ENCODE measurements at places on chromosomes 3 and 15.

DNA sequence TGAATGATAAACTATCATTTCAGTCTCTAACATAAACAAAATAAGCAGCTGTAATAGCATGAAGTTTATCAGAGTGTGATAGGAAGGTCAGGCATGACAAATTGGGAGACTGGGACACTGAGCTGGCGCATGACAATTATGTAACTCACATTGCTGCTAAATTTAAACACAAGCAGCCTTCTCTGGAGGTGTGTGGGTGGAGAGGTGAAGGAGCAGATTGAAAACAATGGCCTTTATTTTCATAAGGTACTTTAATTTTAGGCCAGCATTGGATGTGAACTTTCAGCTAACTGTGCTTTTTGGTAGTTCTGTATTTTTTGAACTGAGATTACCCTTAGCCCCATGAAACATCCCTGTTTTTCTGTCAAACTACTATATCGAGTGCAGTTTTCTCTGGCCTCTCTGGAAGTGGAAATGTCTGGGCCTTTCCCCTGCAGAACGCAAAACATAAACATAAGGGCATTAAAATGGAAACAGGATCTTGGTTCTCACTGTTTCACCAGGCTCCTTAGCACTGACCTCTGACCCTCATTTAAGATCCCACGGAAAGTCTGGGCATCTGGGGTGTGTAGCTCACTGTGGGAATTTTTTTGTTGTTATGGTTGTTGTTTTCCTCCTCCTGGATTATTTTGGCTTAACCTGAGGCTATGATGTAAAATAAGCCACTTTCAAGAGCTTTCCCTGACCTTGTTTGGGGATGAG is 160.1 kb upstream of the DPH6 start:
- no peak for DNase-seq

DNA sequence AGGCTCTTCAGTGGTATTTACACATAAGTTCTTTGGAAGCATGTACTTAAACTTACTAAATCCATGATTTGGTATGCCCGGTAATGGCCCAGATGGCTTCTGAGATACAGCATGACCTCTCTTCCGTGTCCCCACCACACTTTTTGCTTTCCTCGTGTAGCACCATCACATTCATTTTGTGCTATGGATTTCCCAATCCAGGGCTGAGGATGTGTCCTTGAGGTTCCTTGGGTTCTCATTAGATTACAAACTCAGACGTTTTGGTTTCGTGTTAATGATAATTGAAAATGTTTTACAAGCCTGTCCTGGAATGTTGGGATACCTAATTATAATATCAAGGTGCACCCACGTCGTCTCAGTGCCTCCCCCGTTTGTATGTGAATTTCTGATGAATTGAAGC is 7.3 kb downstream of the ABHD2 start:
- DNase-seq, result no peak

GRCh38 chr3:23495507-23495906 is 292.4 kb downstream of the UBE2E2 start:
- DNase-seq, result no peak

DNA sequence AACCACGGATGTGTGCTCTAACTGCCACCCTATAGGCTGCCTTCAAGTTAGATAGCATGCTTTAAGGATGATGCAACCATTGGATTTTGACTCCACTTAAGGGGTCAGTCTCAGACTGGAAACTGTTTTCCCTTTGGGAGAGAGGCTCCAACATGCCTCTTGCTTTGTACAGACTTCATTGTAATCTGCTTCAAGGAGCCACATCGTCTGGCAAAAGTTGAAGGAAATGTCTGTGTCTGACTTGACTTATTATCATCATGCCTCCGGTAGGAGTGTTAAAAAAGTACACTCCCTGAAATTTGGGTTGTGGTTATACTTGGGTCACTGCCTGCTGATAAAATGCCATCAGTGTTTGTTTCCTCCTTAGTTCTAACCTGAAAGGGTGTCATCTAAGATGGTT is 245.4 kb upstream of the CDIN1 start:
- no peak for DNase-seq

DNA sequence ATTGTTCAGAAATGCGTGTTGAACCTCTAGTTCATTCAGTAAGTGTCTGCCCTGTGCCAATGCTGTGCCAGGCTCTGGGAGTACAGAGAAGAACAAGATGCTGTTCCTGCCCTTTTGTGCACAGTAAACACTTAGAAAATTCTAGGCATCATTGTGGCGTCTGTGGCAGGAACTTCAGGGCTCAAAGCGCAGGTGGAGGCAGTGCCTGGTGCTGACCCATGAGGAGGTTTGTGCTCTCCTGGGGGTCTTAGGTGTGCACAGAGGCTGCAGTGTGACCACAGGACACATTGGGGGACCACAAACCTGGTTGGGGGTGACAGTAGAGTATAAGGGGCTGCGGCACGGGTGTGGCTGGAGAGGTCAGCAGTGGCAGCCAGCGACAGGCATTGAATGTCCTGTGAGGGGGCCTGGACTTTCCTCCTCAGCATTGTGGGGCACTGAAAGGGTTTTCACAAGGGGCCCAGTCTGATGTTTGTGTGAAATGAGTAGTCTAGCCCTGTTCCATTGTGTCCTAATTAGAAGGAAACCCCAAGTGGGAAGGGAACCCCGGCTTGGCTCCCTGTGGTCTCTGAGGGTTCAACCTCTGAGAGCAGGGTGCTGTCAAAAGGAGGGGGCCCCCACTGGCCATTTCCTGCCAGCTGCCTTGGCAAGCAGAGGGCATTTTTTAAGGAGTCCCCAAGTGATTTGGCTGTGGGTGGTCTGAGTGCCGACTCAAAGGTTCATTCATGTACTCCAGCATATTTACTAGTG is 20.9 kb downstream of the MRAS start:
- DNase-seq, result no peak

- no peak for DNase-seq
Observed at GRCh38 chr15:96089405-96090058, 241.0 kb upstream of the NR2F2 start.
